Stimulated activated CD4-positive, alpha-beta T cell treated with anti-CD3 and anti-CD28 coated beads, Interleukin-15, amount 100 ng/mL, for 1 hour (primary cell): ENCODE measurements at places on chromosomes 2 and 18.
A peak's percentile ranks its signal among the peaks of the same experiment; 100 is the strongest.

- no peak for DNase-seq
These were observed 83.3 kb downstream of the SPIRE1 start for GRCh38 chr18:12574494-12575185.

- no peak for DNase-seq
These were observed 123.9 kb downstream of the MAP2 start for GRCh38 chr2:209547726-209548125.

- no peak for DNase-seq
These were observed 481.8 kb downstream of the SPAG16 start for GRCh38 chr2:213766062-213766461.

DNA sequence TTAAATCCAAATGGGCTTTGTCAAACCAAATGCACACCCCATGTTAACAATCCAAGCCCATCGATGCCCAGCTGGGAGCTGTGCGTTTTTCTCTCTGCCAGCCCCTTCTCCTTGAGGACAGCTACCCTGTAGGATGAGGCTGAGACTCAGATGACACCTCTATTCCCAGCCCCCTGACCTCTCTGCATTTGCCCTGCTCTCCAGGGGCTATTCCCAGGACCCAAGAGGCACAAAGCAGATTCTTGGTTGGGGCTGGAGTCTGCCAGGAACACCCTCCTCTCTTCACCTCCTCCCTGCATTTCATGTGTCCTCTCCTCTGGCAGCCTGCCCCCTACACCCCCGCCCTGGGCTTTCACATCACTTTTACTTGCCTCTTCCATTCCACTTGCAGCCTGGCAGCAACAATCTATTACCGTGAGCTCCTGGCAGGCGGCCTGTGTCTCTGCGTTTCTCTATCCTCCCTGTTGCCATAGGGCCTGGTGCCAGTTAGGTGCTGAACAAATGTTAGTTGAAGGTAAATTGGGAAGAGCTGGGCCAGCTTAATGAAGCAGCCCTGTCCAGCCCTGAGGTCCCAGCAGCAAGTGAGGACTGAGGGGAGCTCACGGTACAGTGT is 51.8 kb downstream of the ADD2 start:
- DNase-seq: no peak

DNA sequence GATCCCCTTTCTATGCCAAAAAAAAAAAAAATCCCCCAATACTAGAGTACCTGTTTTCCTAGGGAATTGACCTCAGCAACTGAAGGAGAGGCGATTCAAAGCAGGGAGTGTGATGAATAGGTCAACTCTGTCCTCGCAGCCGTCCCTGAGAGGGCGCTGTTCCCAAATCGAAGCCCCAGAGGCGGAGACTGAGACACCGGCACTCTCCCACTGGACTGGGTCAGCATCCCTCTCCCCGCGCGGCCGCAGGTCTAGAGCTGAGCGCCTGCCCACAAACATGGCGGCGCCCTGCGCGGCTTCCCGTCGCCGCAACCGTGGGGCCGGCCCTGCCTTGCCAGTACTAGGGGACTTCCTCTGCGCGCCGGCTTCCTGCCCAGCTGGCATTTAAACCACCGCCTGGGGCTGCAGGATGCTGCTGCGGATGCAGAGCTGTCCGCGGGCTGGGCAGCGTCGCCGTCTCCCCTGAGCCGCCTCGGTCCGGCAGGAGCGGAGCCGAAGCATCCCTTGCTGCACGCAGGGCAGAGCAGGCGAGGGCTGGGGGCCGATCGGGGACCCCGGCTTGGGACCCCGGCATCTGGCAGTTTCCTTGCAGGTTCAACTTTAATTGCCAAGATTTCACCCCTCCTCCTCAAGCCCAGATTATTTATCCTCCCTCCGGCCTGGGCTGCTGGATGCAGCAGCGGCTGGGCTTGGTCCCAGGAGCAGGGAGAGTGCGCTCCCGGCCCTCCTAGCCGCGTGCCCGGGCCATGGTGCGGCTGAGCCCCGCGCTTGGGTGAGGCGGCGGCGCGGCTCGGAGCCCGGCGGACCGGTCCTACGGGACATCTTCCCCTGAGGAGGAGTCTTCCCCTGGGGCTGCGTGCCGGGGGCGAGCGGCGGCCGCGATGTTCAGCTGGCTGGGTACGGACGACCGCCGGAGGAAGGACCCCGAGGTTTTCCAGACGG is at the start of gene EHD3:
TSS of gene EHD3 (plus strand) at position 412 of the 942 bp plus-strand sequence. CDS start at position 882, 470 bp downstream.
- DNase-seq: peak; percentile 45

GRCh38 chr18:79560042-79560860 is 119.4 kb upstream of the CTDP1 start:
- DNase-seq: no peak

- no peak for DNase-seq
These were observed 105.0 kb upstream of the ITGA4 start for GRCh38 chr2:181352158-181352557.

DNA sequence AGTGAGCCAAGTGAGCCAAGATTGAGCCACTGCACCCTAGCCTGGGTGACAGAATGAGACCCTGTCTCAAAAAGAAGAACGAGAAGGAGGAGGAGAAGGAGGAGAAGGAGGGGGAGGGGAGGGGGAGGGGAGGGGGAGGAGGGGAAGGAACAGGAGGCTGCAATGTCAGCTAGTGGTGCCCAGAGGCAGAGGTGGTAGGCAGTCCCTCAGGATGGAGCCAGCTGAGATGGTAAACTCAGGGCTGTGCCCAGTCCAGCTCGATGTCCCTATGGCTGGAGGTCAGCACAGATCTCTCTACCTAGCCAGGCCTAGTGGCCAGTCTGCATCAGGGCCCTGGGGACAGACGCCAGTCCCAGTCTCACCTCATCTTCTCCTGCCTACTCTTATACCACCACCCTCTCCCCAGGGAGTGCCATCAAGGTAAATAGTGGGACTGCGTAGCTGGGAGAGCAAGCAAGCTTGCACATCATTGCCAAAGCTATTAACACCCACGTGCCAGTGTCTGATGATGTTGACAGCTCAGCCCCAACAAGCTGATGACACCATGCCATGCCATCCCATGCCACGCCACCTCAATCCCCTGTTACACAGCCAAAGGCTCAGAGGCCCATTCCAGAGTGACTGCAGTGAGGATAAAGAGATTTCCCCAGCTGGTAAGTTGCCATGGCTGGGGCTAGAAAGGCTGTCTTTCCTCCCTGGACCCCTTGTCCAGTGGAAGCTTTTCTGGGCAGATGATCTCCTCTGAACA is 7.6 kb upstream of the PLB1 start:
- DNase-seq: no peak

DNA sequence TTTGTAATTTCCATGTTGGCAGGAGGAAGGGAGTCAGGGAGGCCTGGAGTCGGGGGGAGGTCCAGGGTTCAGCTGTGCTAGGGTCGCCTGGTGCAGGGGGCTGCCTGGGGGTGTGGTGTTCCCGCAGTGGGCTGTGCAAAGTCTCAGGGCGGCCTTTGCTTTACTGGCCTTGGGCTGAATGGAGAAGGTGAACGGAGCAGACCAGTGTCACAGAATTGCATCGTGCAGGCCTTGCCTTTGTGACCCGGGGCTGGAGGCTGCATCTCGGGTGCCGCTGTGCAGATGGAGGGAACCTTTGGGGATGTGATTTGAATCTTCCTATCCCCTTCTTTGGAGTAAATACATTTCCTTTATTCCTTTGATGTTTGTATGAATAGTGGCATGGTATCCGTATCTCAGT is 8.8 kb downstream of the SNTG2 start:
- DNase-seq: no peak

- no peak for DNase-seq
These were observed 111.6 kb downstream of the AGAP1 start for GRCh38 chr2:235605312-235606003.

DNA sequence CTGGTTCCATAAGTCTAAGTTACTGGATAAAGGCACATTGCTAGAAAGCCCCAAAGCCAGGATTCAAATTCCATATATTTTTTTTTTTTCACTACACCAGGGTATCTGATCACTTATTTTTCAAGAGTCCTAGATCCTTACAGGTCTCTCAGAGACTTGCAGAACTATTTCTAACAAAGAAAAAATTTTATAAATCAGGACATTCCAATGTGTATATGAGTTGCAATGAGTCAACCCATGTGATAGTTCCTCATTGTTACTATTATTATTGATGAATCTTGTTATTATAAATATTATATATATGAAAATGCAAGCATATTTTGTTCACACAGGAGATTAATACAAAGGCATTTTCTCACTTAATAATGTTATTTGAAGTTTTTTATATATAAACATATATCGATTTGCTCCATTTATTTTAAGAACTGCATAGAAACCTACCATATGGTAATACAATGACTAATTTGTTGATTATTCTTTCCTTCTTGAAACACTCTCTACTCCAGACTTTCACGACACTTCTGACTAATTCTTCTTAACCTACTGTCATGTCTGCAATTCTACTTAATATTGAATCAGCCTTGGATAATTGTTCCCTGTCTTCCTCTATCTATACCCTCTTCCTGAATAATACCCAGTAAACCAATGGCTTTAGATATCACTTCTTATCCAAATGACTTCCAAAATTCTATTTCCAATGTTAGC is 968.4 kb upstream of the NRXN1 start:
- no peak for DNase-seq

DNA sequence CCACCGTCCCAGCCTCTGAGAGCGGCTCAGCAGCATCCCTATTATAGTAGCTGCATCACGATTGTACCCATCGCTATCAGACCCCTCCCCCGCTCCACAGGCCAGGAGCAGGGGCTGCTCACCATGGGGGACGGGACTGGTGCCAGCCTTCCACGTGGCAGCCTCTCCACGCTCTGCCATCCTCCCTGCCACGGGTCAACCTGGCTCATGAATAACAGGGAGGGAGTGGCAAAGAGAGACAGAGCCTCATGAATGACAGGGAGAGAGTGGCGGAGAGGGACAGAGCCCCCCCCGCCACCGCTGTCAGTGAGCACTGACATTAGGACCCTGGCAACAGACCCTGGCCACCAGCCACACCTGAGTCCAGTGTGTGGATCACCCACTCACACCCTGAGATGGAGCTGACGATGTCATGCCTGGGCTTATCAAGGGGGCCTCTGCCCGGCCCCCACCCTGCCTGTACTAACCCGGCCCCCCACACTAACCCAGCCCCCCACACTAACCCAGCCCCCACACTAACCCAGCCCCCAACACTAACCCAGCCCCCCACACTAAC is 16.9 kb downstream of the CROCC2 start:
- no peak for DNase-seq

- no peak for DNase-seq
These were observed 157.1 kb downstream of the BCL2 start for GRCh38 chr18:63162271-63163014.
